Stimulated activated CD4-positive, alpha-beta T cell treated with anti-CD3 and anti-CD28 coated beads, Interleukin-1b, Interleukin-23, amount 100 ng/mL, for 4 hours (primary cell): ENCODE measurements at places on chromosomes 7 and 10.

- DNase-seq = no peak
Measured at GRCh38 chr7:33836797-33837355, 68.5 kb upstream of the BMPER start.

- DNase-seq = no peak
Measured at GRCh38 chr7:18890134-18890533, 227.3 kb downstream of the TWIST1 start.

- DNase-seq = peak; percentile 12
Measured at GRCh38 chr7:102236592-102237287, 49.9 kb upstream of the SH2B2 start.

DNA sequence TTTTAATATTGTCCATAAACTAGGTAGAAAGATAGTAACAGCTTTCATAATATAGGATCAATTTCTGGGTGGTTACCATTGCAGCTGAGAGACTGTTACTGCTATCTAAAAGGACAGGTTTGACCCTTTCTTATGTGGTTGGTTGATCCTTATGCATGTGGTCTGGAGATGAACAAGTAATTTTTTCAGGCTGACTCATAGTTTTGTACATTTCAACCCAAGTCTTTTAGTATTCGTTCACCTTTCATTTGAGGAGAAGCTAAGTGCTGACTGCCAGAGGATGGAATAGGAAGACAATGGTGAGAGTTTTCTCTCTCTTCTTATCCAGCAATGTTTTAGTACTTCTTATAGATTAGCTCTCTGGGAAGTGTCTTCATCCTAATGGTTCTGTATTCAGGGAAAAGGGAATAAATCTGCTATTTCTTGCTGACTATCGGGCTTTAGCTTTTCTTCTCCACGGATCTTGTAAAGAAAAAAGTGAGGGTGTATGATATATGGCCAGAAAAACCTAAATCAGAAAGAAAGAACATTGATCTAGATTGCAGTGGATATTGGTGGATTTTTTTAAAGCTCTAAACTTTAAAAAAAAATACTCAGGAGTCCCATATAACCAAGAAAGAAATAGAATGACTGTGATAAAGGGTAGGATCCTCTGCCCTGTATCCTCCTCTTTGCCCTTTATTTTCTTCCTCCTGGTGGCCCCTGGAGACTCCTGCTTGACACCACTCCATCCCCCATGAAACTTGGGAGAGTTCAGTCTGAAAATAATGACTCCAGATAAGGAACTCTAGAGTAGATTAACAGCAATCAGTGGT lies 88.0 kb downstream of the CPED1 start:
- no peak for DNase-seq

- DNase-seq = peak; percentile 1
Measured at GRCh38 chr10:15370212-15370855, 755 bp downstream of the FAM171A1 start.

- no peak for DNase-seq
Measured at GRCh38 chr10:68647672-68648341, 73.2 kb upstream of the CCAR1 start.

DNA sequence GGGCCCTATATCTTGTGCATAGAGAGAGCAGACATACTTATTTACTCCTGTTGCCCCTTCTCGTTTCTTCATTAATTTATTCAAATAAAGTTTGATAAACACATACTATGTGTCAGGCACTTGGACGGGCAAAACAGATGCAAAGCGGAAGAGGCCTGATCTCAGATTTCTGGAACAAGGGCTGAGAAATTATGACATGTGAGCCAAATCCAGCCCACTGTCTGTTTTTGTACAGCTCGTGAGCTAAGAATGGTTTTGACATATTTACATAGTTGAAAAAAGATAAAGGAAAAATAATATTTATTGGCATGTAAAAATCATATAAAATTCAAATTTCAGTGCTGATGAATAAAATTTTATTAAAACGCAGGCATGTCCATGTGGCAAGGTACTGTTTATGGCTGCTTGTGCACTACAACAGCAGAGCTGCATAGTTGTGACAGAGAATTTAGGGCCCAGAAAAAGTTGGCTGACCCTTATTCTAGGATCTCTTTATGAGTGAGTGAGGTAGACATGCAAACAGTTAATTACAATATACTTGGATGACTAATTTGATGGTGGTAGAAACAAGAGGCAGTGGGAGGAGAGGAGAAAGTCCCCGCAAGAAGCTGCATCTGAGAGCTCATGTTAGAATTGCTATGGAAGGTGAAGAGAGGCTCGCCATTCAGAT lies 68.1 kb upstream of the ITPRID1 start:
- no peak for DNase-seq

- DNase-seq = no peak
Measured at GRCh38 chr7:12552876-12553275, 17.6 kb upstream of the SCIN start.

DNA sequence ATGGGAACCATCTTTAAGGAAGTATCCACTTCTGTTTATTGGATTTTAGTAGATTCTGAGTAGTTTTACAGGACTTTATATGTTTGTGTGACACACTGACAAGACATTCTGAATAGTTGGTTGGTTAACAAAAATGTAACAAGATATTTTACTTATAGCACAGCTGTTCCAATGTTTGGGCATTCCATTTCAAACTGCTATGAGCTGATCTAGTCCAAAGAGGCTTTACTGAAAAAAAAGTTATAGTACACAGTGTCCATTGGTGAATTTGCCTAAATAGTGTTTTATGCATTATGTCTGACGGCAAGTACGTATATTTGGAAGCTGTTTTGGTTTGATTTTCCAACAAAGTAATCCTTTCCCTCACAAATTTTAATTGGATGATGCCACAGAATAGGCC lies 99.1 kb downstream of the SAMD9 start:
- DNase-seq = no peak

GRCh38 chr7:81470724-81471379 lies 299.0 kb downstream of the HGF start:
- no peak for DNase-seq

- no peak for DNase-seq
Measured at GRCh38 chr10:86306628-86307278, 59.8 kb downstream of the GRID1 start.

GRCh38 chr7:129970816-129971215 lies 18.1 kb upstream of the UBE2H start:
- no peak for DNase-seq

DNA sequence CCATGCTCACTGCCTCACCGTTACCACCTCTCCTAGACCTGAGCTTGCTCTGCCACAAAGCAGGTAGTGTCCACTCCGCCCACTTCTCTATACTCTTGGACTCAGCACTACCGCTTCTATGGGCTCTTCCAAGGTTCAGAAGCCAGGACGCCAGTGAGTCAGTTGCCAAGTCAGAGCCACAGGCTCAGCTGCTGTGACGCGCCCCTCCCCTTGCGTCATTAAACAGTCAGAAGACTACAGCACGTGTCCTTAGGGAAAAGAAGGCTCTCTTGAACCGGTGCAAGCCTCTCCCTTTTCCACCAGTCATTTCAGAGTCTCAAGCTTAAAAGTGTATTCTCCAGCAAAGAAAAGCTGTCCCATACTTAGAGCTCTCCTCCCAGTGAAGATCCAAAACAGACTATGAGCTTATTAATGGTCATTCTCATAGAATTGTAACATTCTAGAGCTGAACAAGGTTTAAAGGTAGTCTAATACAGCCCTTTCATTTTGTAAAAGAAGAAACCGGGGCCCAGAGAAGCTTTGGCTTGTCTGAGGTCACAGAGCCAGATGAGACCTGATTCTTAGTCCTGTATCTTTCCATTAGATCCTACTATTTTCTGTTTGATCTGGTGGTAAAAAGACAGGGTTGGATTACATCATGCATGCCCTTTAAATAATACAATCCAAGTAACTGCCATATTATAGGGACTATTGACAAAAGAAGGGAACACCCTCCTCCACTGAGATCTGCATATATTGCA lies 40.9 kb upstream of the MET start:
- DNase-seq = no peak

DNA sequence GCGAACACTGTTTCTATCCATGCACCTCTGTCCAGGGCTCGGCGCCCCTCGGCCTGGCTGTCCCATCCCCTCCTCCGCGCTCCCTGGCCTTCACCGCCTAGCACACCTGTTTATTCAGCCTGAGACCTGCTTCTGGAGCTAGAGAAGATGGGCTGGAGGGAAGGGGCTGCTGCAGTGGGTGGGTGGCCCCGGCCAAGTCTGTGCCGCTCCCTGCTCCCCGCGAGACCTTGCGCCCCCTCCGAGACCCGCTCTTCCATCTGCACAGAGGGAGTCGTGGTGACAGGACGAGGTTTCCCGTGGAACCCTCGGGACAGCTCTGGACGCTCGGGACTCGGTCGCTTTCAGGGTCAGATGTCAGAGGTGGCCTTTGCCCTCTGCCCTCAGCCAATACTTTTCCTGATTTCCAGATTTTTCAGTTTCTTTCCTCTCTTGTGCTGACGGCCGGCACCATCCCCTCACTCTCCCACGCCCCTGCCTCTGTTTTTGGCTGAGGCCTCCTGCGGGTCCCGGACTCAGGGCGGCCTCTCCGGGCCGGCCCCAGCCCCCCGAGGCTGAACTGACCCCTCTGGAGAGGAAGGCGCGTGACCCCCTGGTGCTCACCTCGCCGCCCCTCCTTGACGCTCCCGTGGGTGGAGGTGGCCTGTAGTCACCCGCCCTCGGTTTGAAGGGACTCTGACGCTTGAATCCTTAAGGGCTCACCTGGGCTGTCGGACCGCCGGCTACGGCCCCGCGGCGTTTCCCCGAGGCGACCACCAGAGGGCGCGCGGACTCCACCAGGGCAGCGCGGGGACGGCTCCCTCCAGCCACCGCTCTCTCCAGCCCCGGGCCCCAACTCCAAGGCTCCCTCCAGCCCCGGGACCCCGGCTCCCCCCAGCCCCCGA lies 15.6 kb downstream of the SHH start:
- DNase-seq = peak; percentile 59
